ENCODE measurements at places on chromosomes 4 and X.

GRCh38 chr4:186258216-186258811 lies 7.7 kb upstream of the F11 start:
- DNase-seq = no peak

DNA sequence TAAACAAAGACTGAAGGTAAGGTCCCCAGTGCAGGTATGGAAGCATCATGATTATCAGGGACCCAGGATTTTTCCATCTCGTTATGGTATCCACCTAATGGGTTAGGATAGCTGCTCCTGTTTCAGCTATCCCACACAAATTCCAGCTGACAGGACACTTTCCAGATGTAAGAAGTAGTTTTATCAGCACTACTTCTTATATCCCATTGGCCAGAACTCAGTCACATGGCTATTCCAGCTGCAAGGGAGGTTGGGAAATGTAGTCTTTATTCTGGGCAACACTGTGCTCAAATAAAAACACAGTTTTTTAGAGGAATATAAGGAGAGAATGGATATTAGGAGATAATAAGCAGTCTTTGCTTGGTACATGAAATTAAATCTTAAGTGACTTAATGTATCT lies 96.7 kb downstream of the SRPX start:
- DNase-seq = no peak

DNA sequence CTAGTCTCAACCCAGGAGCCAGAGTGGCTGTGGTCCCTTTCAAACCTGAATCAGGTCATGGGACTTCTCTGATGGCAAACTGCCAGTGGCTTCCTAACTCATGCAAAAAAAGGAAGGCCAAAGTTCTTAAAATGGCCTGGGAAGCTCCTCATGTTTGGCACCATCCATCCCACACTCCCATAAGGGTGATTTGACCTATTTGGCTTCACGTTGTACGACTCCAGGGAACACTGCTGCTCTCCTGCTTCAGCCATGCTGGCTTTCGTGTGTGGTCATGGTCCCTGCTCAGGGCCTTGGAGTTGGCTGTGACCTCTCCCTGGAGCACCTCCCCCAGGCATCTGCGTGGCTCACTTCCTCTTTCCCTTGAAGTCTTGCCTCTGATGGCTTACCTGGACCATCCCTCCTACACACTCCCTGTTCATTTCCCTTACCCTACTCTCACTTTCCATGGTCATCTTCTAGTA lies 12.8 kb upstream of the TMSB4X start:
- DNase-seq = no peak

- no peak for DNase-seq
Measured at GRCh38 chrX:13254076-13254785, 65.6 kb downstream of the ATXN3L start.
